ENCODE measurements at places on chromosomes 16 and 17.

- DNase-seq: peak; percentile 91
Measured at GRCh38 chr16:66603537-66604375, 748 bp upstream of the CMTM3 start.

GRCh38 chr17:4584917-4585637 is 748 bp downstream of the SMTNL2 start:
- no peak for DNase-seq

- DNase-seq: no peak
Measured at GRCh38 chr16:34803683-34804416, 1344.4 kb downstream of the TP53TG3F start.

DNA sequence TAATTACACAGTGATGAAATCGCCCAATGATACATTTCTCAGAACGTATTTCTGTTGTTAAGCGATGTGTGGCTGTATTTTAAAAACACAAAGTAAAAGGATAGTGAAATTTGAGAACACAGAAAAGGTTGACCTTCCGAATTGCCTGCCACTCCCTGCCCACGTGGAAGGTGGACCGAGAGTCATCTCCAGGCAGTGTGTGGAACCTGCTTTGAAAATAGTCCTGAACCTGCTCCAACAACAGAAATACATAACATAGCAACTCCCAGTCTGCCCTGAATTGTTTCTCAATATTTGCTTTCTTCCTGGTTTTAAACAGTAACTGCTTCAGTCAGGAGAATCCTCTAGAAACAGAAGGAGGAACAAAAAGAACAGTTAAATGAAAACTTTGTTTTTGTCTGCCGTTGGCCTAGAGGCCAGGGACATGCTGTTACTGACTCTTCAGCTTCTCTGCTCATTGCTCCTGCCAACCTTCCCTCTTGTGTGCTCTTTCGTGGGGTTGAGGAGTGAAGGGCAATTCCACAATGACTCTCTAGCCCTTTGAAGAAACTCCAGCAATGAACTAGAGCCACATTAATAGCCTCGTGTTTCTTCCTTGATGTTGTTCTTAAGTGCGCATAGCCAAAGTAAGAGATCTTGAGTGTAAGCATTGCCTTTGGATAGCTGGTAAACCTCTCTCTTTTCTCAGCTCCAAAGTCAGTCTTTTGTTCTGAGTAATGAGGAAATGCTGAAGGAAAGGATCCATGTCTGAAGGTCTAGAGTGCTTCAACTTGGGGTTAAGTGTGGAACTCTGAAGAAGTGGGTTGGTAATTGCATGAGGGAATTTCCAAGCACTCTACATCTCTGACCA is 452.5 kb upstream of the CCL2 start:
- no peak for DNase-seq

GRCh38 chr17:48843187-48843900 is 12.5 kb downstream of the CALCOCO2 start:
- DNase-seq: no peak

DNA sequence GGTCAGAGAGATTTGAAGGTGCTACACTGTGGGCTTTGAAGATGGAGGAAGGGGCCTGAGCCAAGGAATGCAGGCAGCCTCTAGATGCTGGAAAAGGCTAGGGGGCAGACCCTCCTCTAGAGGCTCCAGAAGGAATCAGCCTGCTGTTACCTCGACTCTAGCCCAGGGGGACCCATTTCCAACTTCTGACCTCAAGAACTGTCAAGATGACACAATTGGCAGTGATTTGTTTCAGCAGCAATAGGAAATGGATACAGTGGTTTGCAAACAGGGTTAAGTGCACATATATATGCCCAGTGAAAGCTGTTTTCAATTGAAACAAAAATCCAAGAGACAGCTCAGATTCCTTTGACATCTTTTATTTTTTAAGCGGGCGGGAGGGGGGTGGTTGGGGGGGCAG is 3.7 kb upstream of the ZDHHC1 start:
- DNase-seq: no peak

DNA sequence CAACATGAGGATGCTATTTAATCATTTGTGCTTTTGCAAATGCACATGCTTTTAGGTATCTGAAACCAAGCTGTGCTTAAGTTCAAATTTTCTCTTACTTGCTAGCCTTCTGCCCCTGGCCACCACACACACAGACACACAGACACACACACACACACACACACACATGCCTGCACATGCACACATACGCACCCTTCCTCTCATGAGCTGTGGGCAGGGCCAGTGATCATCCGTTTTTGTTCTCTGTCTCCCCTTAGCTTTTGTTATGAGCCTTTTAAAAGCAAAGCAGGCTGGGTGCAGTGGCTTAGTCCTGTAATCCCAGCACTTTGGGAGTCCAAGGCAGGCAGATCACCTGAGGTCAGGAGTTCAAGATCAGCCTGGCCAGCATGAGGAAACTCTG is 34.2 kb downstream of the CD300LF start:
- DNase-seq: no peak

GRCh38 chr16:3881499-3881990 is 1.0 kb upstream of the CREBBP start:
- DNase-seq: no peak

DNA sequence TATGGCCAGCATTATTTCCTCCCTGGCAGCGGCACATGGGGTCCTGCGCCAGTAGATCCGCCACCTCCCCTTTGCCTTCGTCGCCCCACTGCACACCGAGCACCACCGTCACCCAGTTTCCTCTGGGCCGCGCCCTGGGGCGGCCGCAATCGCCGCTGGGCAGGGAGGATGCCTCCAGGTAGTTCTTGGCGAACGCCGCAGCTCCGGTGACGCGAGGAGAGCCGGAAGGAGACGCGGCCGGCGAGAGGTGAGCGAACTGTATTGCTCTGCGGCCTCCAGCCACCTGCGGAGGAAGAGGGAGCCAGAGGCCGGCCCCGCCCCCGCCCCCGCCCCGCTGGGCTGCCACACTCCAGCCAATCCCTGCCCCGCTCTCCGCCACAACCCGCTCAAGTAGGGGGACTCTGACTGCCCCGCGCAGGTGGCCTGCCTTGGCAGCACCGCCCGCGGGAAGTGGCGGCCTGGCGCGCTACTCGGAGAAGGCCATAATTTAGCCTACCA is 11.8 kb upstream of the SLFN13 start:
- no peak for DNase-seq

GRCh38 chr17:66441101-66441661 is 138.8 kb downstream of the PRKCA start:
- peak; percentile 85 for DNase-seq

DNA sequence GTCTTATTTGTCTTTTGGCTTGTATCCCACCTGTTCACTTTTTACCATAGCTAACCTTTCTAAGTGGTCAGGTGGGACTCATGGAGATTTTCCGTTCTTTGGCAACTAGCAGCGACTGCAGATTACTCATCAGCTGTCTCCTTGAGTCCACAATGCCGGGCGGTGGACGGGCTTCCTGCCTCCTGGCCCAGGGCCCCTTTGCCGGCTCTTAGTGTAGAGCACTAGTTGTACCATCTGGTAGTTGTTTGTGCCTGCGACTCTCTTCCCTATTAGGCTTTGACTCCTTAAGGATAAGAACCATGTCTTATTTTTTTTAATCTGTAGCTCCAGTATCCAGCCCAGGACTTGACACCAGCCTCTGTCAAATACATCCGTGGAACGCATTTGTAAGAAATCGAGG is 399.9 kb downstream of the WWOX start:
- DNase-seq: no peak

DNA sequence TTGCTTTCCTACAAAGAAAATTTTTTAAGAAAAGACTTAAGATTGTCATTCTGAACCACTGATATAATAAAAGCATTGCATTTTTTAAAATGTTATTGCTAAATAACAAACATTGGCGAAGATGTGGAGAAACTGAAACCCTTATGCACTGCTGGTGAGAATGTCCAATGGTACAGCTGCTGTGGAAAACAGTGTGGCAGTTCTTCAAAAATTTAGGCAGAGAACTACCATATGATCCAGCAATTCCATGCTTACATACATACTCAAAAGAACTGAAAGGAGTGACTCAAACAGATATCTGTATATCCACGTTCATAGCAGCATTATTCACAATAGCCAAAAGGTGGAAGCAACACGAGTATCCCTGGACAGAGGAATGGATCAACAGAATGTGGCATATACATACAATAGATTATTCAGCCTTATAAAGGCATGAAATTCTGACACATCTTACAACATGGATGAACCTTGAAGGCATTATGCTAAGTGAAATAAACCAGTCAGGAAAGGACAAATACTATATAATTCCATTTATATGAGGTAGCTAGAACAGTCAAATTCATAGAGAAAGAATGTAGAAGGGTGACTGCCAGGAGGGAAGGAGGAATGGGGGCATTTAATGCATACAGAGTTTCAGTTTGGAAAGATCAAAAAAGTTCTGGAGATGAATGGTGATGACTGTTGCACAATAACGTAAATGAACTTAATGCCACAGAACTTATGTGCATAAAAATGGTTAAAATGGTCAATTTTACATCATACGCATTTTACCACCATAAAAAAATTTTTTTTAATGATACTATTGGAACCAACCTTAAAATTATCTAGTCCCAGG is 92.1 kb downstream of the CACNG1 start:
- no peak for DNase-seq

DNA sequence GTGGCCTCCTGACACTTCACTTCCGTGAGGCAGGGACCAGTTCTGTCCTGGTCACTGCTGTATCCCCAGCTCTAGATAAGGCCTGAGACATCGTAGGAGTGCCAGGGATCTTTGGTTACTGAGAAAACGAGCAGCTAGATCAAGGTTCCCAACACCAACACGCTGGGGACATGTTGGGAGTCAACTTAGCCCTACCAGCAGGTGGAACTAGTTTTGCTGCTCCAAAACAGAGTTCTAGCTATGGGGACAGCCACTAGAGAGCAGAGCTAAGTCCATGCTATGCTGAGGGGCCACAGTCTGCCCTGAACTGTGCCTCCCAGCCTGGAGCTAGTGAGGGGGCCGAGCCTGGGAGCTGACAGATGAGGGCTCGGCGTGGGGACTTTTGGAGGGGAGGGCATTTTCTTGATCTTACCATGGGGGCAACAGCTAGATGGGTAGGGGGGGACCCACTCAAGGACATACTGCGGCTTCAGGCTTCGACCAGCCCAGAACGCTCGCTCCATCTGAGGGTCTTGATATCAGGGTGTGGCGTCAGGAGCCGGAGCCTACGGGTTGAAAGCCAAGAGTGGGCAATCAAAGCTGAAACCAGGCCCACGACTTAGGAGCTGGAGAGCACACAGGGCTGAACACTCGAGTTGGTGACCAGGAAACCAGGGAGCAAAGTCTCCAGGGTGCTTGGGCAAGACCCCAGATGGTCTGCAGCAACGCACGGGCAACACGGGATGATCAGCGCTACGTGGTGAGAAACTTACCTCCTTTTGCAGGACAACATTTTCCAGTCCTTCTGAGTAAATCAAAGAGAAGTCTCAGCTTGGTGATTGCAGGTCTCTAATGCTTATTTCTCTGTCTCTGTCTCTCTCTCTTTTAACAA is 13.4 kb downstream of the SNX20 start:
- peak; percentile 43 for DNase-seq

- DNase-seq: peak; percentile 21
Measured at GRCh38 chr17:34974179-34974578, 6.1 kb upstream of the LIG3 start.

- DNase-seq: no peak
Measured at GRCh38 chr17:15952916-15953790, 8.2 kb downstream of the ADORA2B start.

DNA sequence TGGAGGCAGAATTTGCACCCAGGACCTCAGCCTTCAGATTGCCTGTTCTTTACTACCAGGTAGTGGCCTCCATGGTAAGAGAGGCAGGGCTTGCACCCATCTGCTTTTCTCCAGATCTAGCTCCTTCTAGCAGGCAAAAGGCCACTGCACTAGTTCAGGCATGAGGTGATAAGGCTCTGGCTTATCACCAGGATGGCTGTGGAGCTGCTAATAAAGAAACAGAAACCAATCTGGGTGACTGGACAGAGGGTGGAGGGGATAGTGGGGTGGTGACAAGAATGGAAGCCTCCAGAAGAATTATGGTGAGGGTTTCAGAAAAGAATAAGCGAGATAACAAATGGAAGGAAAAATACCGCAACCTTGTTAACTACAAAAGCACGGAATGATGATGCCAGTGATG is 15.5 kb upstream of the SUPT4H1 start:
- no peak for DNase-seq
